ENCODE measurements at places on chromosomes 16 and 17.

DNA sequence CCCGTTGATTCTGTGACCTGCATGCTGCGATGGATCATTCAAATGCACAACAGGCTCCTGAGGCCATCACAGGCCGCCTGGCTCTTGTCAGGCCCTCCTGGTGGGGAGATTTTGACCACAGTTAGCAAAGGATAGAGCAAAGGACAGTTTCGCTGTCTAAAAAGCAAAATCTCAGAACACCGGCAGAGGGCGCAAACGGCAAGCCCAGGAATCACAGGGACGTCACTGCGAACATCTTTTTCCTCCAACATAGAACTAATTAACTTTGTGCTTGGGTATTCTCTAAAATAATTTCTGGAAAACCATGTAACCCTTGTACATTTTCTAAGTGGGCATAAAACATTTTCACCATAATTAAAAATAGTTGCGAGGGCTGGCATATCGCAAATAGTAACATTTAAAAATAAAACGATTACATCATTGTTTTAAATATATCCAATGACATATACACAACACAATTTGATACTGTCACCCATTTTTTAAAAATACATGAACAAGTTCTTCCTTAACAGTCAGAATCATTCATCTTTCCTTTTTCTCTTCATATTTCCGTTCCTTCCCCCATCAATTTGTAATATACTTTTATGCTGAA, 19.7 kb upstream of the SLC47A1 start:
- DNase-seq: peak; percentile 77

GRCh38 chr16:28100810-28101532, 37.5 kb upstream of the GSG1L start:
- no peak for DNase-seq

DNA sequence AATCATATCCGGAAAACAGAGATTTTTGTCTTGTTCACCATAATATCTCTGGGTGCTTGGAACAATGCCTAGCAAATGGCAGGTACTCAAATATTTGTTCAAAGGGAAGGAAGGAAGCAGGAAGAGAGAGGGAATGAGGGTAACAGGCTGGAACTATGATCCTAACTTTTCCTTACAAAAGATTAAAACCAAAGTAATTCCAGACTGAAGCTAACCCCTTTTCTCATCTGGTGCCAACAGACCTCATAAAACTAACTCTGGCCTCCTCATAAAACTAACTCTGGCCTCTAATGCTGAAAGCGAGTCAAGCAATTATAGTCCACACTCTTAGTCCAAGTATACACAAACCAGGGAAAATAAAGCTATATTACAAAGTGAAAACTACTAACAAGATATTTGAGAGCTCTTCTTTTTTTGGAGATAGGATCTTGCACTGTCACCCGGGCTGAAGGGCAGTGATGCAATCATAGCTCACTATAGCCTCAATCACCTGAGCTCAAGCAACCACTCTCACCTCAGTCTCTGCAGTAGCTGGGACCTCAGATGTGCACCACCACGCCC, 84.6 kb downstream of the KANSL1 start:
- DNase-seq: peak; percentile 25

DNA sequence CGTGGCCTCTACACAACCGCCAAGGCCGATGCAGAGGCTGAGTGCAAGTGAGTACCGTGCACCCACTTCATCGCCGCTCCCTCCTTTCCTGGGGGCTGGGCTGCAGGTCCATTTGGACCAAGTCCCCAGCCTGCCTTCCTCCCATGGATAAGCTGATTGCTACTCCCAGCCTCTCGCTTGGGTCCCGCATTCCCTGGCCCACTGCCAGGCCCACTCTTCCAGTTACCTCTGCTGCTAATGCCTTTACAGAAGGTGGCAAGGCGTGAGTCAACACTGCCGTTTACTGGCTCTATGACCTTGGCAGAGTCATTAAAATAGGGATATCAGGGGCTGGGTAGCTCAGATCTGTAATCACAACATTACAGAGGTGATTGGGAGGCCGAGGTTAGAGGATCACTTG, 11.2 kb downstream of the SULT1A2 start:
- no peak for DNase-seq

DNA sequence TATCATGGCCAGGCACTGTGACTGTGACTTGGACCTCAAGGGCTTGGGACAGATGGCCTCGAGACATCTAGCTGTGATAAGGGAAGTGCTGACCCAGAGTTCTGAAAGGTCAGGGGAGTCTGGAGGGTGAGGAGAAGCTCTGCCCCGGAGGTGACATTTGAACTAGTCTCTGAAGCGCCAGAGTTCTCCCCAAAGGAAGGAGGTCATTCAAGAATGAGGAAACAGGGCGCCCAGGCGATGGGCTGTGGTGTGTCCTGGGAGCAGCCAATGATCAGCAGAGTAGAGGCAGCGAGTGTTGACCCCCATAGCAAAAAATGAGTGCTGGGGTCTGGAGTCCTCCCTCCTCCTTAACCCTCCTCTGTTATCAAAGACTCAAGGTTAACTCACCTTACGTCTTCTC, 4.9 kb downstream of the STARD3 start:
- DNase-seq: no peak

DNA sequence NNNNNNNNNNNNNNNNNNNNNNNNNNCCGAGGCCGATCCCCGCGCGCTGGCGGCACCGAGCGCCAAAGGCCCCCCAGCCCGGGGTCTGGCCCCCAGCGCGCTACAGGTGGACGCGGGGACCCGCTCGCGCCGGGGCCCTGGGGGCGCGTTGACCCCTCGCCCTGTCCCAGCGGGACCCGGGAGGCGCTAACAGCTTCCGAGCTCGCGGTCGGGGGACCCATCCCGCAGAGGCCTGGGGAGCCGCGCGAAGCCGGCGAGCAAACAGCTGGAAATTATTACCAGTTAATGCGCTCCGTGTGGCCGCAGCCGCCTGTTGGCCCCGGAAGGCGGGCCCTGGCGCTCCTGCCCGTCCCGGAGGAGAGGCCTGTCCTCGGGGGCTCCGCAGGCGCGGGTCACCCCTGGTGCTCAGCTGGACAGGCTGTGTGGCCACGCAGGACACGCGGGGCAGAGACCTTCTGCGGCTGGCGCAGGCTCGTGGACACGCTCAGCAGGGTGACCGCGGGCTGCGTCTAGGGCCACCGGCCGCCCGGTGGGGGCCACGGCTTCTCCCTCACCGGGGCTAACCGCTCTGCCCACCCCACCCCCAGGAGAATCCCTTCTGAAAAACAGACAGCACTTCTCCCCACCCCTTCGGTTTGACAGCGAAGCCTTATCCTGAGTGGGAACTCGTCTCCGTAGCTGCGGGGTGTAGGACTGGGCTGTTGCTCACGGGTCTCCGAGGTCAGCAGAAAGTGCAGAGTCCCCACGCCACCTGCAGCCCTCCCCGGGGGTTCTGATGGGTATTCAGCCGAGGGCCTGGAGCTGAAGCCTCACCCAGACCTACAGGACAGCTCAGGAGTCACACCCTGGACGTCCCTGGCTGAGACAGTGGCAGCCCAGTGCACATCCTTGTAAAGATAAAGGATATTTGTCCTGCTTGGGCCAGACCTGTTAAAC, 138.7 kb upstream of the RPH3AL start:
- DNase-seq: no peak

GRCh38 chr16:68577352-68577853, 38.3 kb downstream of the ZFP90 start:
- DNase-seq: no peak

DNA sequence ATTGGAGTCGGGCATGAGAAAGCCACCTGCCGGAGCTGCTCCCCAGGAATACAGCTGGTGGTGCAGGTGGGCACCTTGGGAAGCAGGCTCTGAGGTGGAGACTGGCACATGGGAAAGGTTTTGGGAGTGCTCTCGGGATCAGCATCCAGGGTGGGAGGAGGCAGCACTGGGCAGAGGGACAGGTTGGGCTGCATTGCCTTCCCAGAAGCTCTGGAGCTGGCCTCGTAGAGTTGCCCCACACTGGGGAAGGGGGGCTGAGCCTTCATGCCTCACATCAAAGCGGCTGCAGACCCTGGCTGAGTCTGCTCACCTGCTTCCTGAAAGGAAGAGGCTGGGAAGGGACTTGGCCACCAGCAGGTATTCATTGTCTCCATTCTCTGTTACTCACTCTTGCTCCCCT, 13.5 kb upstream of the GPRC5B start:
- no peak for DNase-seq

GRCh38 chr17:34799751-34800150, 161.5 kb downstream of the CCT6B start:
- DNase-seq: no peak

- DNase-seq: no peak
Measured at GRCh38 chr16:20704281-20704680, 6.8 kb upstream of the ACSM1 start.

DNA sequence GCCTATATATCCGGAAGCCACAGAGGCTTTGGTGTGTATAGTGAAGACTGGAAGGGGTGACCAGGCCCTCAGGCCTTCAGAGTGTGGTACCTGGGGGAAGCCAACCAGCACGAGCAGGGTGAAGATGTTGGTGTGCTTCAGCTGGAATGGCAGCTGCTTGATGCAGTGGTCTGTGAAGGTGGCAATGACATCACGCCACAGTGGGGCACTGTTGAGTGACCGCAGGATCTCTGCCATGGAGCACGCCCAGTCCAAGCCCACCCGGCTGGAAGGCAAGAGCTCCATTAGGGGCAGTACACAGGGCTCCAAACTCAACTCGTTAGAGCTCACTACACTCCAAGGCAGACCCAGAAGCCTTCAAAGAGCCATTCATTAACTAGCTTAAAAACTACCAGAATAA, 68.5 kb upstream of the ATP2A3 start:
- DNase-seq: peak; percentile 52

GRCh38 chr16:81817296-81817695, 38.2 kb downstream of the PLCG2 start:
- DNase-seq: peak; percentile 21

DNA sequence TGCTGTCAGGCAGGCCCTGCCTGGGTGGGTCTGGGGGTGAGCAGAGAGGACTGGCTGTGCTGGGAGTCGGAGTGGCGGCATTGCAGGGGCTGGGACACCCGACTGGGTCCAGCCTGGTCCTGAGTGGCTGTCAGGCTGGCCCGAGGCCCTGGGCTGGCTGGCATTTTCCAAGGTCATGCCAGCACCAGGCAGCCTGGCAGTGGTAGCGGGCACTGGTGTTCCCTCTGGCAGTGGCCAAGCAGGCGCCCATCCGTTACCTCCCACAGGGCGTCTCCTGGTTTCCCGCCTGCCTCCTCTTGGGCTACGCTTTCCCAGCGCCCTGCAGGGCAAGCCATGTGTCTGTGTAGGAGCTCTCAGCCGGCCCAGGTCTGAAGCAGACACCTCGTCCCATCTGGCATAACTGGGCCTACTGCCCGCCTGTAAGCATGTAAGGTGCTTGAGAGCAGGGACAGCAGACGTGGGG, 5.7 kb upstream of the PKMYT1 start:
- peak; percentile 20 for DNase-seq

DNA sequence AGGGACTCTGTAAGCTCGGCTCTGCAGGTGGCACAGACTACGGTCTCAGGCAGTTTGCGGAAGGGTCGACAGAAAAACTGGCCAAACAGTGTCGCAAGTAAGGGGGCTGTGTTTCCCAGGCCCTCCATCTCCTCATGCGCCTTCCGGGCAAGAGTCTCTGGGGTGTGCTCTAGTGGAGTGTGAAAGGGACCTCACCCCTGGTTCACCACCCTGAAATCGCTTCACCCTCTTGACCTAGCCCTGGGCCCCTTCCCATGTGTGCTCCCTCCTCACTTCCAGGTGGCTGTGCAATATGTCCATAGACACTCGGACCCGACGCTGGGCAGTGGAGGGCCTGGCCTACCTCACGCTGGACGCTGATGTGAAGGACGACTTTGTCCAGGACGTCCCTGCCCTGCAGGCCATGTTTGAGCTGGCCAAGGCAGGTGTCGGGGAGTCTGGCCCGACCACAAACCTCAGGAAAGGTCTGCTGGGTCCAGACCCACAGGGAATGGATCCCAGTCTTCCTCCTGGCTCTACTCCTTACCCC, 22.3 kb downstream of the UNC45B start:
- no peak for DNase-seq

- DNase-seq: peak; percentile 88
Measured at GRCh38 chr17:61412143-61412859, 12.7 kb downstream of the TBX2 start.

DNA sequence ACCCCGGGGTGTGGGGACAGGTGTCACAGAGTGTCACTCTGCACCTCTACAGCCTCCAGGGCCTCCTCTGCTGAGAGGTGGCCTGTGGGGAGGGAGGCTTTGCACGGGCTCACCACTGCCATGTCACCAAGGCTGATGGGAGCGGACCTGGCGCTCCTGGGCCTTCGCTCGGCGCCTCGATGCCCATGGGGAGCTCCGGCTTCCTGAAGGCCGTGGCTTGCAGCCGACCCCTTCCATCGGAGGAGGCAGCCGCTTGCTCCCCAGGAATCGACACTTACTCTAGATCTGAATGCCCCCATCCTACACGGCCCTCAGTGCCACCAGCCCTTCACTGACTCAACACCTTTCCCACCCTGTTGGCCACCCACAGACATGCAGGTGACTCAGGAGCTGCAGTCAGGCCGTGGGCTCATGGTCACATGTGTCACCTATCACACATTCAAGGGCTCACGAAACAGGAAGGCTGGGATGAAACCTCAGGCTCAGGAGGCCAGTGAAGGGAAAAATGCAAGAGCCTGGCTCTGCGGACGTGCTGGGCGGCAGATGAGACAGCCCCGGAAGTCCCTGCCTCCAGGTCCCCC, 11.9 kb downstream of the LGALS3BP start:
- DNase-seq: no peak

DNA sequence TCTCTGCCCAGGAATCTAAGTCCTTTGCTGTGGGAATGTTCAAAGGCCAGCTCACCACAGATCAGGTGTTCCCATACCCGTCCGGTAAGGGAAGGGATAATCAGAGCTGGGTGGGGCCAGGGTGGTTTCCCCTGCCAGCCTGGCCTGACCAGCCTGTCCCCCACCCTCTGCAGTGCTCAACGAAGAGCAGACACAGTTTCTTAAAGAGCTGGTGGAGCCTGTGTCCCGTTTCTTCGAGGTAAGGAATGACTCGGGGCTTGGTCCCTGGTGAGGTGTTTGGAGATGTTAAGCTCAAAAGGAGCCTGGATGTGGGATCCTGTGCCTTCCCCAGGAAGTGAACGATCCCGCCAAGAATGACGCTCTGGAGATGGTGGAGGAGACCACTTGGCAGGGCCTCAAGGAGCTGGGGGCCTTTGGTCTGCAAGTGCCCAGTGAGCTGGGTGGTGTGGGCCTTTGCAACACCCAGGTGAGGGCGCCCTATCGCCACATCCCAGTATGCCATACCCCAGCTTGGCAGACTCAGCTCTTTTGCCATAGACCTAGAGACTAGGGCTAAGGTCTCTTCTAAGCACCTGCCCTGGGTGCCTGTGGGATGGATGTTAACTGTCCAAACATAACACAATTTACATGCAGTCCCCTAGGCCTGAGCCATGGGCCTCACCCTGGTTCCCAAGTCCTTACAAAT, 997 bp downstream of the ACADVL start:
- DNase-seq: peak; percentile 89

DNA sequence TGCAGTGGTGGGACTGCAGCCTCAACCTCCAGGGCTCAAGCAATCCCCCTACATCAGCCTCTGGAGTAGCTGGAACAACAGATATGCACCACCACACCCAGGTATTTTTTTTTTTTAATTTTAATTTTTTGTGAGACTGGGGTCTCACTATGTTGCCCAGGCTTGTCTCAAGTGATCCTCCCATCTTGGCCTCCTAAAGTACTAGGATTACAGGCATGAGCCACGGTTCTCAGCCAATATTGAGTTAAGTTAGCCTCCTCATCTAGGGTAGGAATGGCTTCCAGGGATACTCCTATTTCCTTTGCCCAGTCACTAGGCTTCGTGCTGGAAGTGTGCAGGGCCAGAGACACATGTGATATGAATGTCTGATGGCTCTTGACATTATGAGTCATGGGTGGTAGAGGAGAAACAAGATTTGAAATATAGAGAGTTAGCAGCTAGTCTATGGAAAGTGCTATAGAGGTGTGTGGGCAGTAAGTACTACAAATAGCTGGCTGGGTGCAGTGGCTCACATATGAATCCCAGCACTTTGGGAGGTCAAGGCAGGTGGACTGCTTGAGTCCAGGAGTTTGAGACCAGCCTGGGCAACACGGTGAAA, 8.0 kb upstream of the HES7 start:
- peak; percentile 92 for DNase-seq
